ENCODE measurements at places on chromosomes 11 and 22.

DNA sequence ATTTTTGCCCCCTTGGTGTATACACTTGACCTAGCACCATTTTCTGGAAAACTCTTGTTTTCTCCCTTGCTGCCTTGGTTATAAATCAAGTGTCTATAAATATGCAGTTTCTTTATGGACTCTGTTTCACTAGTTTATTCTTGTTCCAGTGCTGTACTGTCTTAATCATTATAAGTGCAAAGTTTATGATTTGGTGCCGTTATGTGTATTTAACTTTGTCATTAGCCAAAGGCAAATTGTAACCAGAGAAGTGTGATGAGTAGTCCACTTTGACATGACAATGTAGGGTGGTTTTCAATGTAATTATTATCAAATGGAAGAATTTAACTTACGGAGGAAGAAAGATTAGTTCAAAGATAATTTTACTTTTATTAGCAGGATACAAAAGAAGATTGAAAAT lies 40.3 kb downstream of the SPECC1L start:
- DNase-seq = no peak

- no peak for DNase-seq
These were observed 89.8 kb downstream of the APIP start for GRCh38 chr11:34826384-34826726.

- DNase-seq = no peak
These were observed at the start of gene PHF21B for GRCh38 chr22:45009606-45010531. Gene PHF21B (minus strand): TSS chr22:45010005. CDS start chr22:45009549, 456 bp downstream.

- DNase-seq = no peak
These were observed 62.5 kb downstream of the USP35 start for GRCh38 chr11:78251083-78251775.

GRCh38 chr22:20456064-20456721 lies 18.6 kb upstream of the SCARF2 start:
- peak; percentile 57 for DNase-seq

DNA sequence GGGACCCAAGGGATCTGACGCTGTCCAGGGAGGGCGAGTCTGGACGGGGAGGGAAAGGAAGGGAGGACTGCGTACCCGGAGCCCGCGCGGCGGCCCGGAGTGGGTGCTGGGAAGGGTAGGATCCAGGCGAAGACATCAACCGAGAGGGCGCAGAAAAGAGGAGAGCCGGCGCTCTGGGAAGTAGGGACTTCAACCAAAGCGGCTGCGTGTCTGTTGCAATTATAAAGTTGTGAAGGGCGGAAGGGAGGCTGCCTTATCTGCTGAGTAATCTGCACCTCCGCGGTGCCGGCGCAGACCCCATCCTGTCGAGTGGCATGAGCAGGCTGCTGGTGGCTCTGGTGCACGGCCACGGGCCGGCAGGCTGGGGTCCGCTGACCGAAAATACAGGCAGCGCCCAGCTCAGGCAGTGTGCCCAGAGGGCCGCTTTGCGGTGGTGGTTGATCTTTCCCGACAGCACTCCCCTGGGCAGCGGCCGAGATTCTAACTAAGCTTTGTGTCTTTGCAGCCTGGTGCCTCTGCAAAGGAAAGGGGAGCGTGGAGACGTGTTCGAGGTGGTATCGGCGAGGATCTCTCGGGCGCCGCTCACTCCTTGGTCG lies 978 bp downstream of the C11orf87 start:
- DNase-seq = no peak

DNA sequence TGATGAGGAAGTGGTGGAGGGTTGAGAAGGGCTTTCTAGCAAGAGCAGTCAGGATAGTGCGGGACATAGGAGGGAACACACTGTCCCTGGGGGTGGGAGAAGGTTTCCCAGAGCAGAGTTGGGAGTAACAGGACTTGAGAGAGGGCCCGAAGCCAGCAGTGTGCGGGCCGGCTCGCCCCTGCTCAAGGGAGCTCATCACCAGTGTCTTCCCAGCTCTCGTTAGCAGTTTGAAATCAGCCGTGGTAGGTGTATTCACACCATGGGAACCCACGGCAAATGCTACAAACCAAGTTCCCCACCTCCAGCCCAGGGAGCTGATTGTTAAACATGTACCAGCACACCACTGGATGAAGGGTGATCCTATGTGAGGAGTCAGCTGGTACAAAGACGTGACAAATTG lies 66.2 kb upstream of the EIF3D start:
- no peak for DNase-seq

GRCh38 chr22:21014202-21014725 lies 701 bp upstream of the P2RX6 start:
- peak; percentile 46 for DNase-seq

GRCh38 chr11:134951305-134951700 lies 539.3 kb upstream of the B3GAT1 start:
- peak; percentile 32 for DNase-seq

- peak; percentile 37 for DNase-seq
These were observed 387.6 kb upstream of the DDI1 start for GRCh38 chr11:103648670-103649400.

- DNase-seq = peak; percentile 73
These were observed 56.4 kb downstream of the MYH9 start for GRCh38 chr22:36331306-36331911.

DNA sequence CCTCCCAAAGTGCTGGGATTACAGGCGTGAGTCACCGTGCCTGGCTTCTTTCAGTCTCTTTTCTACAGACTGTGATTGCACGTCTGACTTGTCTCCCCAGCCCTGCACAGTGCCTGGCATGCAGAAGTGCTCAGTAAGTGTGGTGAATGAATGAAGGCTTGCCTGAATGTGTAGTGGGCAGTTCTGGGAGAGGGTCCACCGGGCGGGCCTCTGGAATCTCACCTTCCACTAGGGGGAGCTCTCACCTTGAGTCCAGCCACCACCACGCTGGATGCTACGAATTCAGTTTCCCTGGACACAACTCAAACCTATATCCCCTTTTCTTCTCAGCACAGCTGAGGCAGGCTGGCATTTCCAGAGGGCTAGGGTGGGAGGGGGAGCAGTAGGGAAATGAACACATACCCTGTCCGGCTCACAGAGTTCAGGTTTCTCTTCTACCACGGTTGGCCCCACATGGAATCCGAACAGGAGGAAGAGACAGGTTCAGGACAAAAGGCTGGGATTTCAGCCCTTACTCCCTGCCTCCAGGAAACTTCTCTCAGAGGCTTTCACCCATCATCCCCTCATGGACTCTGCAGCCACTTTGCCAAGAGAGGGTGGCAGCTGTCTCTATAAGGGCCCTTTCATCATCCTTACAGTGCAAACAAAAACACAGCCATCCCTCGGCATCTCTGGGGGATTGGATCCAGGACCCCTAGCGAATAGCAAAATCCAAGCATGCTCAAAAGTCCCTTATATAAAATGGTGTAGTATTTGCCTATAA lies 86.8 kb downstream of the NECTIN1 start:
- DNase-seq = no peak

- DNase-seq = peak; percentile 27
These were observed 14.3 kb downstream of the OR2AG2 start for GRCh38 chr11:6757373-6757967.

DNA sequence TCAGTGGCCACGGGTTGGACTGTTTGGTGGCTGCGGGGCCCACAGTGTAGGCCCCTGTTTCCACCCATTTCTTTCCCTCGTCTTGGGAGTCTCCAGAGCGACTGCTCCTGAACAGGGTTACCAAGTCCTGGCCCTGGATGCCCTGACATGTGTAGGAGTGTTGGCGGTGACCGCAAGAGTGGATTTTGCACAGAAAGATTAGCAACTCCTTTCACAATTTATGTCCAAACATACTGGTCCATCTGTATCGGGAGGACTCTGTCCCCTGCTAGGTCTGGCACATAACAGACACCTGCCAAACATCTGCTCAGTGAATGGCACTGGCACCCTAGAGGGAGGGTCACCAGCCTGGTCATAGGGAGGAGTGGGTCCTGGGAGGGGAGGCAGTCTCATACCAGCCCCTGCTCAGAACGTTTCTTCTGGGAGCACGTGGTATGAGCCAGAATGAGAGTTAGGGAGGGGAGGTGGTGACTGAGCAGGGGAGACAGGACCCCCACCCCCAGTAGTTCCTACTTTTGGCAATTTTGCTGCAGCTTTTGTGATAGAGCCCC lies 3.4 kb upstream of the APOA1 start:
- DNase-seq = no peak

- DNase-seq = no peak
These were observed 700 bp upstream of the STX3 start for GRCh38 chr11:59754494-59754858.

DNA sequence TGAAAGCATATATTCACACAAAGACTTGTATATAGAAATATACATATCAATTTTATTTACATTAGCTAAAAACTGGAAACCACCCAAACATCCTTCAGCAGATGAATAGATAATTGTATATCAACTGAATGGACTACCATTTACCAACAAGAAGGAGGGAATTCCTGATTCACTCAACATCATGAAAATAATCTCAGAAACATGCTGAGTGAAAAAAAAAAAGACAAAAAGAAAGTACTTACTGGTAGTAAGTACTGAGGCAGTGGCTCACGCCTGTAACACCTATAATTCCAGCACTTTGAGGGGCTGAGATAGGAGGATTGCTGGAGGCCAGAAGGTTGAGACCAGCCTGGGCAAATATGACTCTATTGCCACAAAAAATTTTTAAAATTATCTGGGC lies 7.4 kb upstream of the IPO7 start:
- DNase-seq = no peak

DNA sequence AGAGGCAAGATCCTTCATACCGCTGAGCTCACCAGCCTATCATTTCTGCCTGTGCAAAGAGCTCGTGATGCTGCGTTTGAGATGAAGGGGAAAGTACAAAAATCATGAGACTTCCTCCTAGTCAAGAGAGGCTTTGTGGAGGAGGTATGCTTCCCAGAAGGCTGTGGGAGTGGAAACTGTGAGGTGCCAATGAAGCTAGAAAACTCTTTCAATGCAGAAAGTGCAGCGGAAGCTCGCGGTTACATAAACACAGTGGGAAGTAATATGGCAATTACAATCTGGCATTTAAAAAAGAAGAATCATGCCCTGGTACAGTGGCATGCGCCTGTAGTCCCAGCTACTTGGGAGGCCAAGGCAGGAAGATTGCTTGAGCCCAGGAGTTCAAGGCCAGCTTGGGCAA lies 134.8 kb downstream of the EHF start:
- DNase-seq = no peak

DNA sequence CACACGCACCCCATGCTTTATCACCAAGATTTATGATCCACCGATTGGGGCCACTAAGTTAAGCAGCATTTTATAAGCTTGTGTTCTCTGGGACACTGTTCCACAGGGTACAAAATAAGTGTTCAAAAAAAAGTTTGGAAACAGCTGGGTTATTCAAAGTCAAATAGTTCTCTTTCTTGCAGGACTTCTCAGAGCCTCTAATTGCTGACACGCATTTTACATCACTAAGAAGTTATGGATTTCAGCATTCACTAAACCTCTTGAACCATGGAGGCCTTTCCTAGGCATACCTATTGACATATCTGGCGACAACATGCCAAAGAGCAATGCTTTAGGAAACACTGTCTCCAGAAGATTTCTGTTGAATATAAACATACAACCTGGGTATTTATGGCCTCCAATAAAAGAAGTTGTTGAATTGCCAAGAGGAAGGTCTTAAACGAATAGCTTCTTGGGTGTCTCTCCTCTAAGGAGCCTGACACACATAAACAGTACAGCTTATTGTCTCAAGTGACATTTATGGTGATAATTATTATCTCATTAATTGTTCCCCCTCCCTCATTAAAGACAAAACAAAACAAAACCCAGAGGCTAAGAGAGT lies 147.1 kb upstream of the ARHGAP20 start:
- DNase-seq = no peak

- DNase-seq = no peak
These were observed 287.9 kb upstream of the MPPED2 start for GRCh38 chr11:30873924-30874610.
